Fibroblast of skin of right quadriceps (primary cell): ENCODE measurements at places on chromosomes 1 and 21.

- DNase-seq, result no peak
These were observed 1.2 kb downstream of the SORT1 start for GRCh38 chr1:109396513-109396839.

DNA sequence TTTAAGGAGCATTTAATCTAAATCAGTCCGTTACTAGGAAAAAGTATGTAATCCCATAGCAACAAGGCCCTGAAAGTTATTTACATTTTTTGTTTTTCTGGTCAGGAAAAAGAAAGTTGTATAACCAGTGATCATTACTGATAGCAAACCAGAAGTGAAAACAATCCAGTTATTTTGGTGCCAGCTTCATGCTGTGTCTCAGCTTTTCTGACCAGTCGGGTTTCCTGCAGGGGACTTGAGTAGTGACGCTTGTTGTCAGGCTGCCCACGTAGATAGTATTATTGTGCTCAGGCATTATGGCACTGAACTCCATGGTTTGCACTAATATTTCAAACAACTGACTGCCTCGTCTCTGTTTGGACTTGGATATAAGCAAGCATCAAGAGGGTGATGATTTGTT is 55.2 kb downstream of the SASS6 start:
- no peak for DNase-seq

DNA sequence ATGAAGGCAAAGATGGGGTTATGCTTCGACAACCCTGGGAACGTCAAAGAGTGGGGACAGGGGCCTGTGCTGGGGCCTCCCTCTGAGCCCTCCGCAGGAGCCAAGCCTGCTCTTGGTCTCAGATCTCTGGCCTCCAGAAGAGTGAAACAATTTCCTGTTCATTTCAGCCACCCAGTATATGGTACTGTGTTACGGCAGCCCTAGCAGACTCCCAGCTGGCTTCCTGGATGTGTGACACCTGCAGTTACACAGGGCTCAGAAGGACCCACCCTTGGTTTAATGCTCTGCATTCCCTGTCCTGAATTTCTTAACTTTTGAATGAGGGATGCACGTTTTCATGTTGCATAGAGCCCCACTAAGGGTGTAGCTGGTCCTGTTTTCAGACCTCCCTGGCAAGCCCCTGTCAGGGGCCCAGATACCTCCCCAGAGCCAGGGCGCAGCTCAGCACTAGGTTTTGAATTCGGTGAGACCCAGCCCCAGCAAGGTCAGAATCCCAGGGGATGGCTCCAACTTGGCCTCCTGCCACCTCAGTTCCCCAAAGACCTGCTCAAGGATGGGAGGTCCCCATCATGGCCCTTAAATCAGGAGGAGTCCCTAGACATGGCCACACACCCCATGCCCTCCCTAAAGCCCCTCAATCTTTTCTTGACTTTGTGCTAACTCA is 79.0 kb upstream of the IFFO2 start:
- no peak for DNase-seq

GRCh38 chr1:30706528-30706927 is 16.9 kb downstream of the MATN1 start:
- DNase-seq, result peak; percentile 64

DNA sequence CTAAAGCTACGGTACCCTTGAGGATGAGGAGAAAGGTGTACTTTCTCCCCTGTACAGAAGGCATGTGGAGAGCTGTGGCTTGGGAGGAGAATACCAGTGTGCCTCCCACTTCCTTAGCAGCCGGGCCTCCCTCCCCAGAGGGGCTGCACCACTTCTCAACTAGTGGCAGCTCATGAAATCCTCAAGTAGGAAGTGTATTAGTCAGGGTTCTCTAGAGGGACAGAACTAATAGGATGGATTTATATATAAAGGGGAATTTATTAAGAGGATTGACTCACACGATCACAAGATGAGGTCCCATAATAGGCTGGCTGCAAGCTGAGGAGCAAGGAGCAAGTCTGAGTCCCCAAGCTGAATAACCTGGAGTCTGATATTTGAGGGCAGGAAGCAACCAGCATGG is 53.1 kb upstream of the PPP2R5A start:
- DNase-seq, result peak; percentile 16

GRCh38 chr21:17853393-17854275 is 34.5 kb upstream of the C21orf91 start:
- DNase-seq, result no peak

DNA sequence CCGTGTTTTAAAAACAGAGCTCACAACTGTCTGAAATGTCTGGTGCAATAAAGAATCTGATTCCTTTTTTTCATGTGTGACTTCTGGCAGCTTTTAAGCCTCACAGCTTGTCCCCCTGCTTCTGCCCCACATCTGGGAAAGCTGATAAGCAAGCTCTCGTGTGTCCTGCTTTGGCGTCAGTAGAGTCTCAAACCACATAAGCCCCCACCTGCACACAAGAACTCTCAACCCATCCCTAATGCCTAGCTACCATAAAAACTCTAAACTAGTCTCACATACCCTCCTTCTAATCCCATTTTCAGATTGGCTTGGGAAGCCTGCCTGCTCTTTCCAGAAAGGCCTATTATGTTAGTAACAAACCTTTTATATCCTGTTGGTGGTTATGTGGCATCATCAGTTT is 94.6 kb upstream of the DAB1 start:
- DNase-seq, result no peak

DNA sequence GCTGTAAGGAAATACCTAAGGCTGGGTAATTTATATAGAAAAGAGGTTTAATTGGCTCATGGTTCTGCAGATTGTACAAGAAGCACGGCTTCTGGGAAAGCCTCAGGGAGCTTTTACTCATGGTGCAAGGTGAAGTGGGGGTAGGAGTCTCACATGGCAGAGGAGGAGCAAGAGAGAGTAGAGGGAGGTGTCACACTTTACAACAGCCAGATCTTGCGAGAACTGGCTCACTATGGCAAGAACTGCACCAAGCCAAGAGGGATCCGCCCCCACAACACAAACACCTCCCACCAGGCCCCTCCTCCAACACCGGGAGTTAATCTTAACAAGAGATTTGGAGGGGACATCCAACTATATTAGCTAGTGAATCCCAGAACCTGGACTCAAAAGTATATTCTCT is 135.4 kb upstream of the SOD1 start:
- DNase-seq, result no peak

- DNase-seq, result peak; percentile 39
These were observed 148.0 kb downstream of the GALNT2 start for GRCh38 chr1:230215031-230215430.

DNA sequence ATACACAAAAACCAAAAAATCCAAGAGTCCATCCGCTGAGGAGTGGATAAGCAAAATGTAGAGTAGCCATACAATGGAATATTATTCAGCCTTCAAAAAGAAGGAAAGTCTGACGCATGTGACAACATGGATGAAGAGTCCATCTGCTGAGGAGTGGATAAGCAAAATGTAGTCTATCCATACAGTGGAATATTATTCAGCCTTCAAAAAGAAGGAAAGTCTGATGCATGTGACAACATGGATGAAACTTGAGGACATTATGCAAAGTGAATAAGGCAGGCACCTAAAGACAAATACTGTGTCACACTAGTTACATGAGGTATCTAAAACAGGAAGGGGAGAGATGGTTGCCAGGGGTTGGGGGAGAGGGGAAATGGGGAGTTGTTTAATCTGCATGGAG is 14.0 kb upstream of the IGSF21 start:
- no peak for DNase-seq

- no peak for DNase-seq
These were observed 19.4 kb downstream of the ARMH1 start for GRCh38 chr1:44693900-44694299.

DNA sequence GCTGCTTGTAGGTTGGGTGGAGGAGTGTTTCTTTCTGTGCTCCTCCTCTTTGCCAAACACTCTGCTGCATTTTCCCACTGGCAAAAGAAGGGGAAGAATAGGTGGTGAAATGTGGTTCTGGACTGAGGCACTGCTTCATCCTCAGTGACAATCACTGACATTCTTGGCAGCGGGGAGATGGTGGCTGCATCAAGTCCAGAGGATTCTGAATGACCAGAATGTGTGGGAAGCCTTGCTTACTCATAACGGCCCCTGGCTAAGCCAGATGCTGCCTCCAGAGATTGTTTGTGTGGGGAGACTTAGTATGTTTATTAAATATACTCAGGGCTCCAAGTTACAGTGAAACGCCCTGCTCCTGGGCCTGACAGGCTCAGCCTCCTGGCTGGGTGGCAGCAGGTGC is 160.3 kb downstream of the CACNA1E start:
- no peak for DNase-seq
